ENCODE measurements at places on chromosomes 16 and 17.

GRCh38 chr16:86322806-86323205, 187.5 kb upstream of the FOXF1 start:
- no peak for DNase-seq

- DNase-seq, result no peak
Measured at GRCh38 chr17:72441909-72442308, 321.1 kb downstream of the SOX9 start.

- DNase-seq, result no peak
Measured at GRCh38 chr17:82263641-82264040, 9.9 kb downstream of the CSNK1D start.

GRCh38 chr16:31215287-31216162, 1.4 kb downstream of the PYDC1 start:
- DNase-seq, result no peak

DNA sequence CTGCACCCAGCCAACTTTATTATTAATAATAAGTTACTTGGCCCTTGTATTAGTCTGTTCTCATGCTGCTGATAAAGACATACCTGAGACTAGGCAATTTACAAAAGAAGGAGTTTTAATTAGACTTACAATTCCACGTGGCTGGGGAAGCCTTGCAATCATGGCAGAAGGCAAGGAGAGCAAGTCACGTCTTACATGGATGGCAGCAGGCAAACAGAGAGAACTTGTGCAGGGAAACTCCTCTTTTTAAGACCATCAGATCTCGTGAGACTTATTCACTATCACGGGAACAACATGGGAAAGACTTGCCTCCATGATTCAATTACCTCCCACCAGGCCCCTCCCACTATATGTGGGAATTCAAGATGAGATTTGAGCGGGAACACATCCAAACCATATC, 47.7 kb downstream of the SYT17 start:
- DNase-seq, result no peak

- no peak for DNase-seq
Measured at GRCh38 chr17:73363442-73364154, 51.8 kb upstream of the CDC42EP4 start.

- DNase-seq, result no peak
Measured at GRCh38 chr17:65005858-65006257, 50.7 kb downstream of the GNA13 start.

DNA sequence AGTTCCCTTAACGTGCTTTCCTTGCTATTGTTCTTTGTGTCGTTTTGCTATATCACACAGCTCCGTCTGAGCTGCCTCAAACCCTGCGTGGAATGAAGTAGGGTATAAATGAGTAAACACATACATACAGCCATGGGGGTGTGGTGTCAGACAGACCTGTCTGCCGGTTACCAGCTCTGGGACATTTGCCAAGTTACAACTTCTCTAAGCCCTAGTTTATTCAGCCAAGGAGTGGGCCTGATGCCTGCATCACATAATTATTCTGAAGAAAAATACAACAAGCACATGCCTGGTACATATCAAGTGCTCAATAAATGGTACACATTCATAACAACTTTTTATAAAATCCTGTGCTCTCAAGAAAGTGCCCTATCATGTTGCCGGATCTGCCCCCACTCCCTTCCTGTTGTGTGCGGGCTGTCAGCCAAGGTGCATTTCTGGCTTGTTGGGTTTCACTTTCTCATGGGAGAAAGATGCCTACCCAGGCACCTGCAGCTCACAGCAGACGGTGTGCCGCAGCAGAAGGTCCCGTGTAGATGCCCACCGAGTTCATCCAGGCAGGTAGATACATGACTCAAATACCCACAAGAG, 30.5 kb downstream of the SMPD3 start:
- peak; percentile 48 for DNase-seq

DNA sequence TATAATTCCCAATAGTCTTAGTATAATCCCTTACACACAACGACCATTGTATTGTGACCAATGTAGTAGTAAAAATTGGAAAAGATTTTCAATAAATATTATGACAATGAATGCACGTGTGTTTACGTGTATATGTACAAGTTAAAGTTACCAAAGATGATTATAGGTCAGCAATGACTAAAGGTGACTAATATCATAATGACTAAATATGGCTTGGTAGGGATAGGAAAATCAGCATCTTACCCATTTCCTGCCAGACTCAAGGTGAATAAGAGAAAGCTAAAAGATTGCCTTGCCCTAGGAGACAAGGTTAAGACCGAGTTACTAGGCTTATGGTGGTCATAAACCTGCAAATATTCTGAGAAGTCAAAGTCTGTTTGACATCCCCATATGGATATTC, 34.4 kb downstream of the CPD start:
- DNase-seq, result no peak

DNA sequence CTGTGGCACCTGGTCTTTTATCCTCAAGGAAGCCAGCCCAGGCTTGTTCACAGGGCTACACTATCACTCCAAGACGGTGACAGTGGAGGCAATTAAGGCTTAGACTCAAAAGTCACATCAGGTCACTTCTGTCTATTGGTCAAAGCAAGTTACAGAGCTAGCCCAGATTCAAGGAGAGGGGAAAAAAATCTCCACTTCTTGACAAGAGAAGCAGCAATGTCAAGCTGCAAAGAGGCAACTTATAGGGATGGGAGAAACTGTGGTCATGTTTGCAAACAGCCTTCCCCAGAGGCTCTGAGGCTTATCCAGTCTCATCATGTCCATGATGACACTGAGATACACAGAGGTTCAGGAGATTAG, 31.6 kb downstream of the SERPINF1 start:
- no peak for DNase-seq

DNA sequence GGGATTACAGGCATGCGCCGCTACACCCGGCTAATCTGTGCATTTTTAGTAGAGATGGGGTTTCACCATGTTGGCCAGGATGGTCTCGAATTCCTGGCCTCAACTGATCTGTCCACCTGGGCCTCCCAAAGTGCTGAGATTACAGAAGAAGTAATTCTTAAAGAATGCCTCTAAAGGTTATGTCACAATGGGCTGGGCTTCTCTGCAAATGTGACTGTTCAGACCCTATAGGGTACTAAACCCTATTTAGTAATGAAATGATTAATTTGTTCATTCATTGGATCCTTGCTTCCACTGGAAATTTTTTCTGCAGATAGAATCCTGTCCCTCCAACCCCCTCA, 108.8 kb upstream of the CORO6 start:
- DNase-seq, result no peak

DNA sequence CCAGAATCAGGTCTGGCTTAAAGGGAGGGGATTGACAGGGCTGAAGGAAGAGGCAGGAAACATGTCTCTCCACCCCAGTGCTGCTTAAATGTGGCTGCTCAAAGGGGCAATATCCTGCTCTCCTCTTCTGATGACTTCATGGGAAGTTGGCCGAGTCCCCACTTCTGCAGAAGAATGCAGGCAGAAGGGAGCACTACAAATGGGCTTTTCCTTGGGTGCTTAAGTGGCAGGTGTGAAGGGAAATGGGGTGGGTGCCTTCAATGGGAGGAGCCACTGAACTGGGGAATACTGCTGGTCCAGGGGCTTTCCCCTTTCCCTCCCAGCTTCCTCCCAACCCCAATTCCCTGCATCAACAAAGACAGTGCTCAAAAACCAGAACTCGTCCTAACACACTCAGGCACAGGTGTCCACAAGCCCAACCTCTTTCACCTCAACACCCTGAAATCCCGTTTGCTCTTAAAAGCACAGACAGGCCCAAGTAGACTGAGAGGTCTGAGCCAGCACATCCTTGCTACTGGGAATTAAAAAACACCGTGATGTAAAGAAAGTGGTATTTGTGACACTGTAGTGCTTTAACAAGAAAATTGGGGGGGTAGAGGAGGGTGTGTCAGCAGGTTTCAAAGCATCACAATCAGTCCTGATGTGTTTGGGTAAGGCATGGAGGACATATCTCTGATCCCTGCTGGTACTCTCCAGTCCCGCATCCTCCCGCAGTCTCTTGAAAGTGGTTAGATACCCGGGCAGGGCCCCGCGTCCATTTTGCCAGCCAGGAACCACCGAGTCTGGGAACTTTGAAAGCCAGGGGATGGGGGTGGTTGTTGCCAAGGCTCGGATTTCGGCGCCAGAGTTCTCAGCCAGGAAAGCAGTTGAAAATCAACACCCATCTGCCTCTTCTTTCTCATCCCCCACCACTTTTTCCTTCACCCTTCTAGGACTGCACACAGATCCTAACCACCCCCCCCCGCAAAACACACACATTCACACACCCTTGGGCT, 1.6 kb downstream of the CA10 start:
- DNase-seq, result no peak

DNA sequence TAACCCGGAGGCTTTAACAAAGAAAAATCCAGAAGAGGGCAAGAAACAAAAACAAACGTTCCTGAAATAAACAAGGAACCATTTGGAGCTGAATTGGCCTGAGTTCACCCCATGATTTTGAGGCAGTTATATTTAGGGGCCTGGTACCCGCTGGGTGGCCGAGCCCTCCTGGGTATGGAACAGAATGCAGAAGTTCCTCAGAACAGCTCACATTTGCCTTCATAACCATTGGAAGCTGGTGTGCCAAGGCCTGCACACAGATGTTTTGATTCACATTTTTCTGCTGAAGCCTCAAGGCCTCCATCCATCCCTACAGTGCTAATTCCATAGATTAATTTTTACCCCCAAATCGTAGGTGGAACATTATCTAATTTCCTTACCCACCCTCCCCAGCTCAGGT, 3.3 kb upstream of the ZFHX3 start:
- DNase-seq, result no peak

DNA sequence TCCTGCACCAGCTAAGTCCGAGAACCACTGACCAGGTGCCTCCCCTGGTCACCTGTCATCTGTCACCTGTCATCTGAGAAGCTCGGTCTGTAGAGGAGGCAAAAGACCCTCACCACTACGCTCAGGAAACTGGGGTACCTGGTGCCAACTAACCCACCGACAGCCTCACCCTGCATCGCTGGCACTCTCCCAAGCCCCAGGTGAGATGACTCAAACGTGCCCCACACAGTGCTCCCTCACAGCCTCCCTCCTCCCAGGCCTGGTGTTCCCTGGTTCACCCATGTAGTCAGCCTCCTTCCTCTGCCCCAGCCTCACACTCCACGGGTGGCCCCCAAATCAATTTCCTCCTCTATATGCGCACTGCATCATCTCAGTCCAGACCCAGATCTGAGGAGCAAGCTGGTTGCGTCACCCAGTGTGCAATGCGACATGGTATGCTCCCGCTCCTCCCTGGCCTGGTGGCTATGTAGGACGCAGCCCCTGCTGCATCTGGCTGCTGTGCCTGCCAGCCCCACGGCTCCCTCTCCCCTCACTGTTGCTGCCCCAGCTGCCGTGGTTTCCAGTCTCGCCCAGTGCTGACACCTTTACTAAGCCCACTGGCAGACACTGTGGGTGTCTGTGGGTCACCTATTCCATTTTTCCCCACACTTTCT, 68.3 kb downstream of the GTF3C1 start:
- DNase-seq, result no peak

- DNase-seq, result peak; percentile 14
Measured at GRCh38 chr16:70018254-70018653, 67.1 kb downstream of the CLEC18A start.

DNA sequence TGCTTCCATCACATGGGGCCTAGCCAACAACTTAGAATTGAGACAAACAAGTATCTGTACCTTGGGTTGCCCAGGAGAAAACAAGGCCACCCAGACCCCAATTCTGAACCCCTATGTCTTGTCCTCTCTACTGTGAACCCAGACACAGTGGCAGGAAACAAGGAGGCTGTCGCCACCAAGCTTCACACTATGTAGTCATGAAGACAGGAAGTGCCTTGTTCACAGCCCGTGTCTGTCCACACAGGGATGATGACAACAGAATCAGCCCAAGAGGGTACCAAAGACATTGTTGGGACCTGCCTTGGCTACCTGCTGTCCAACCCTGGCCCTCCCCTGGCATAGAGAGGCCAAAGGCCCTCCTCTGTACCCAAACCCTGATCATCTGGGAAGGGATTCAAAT, 84.8 kb downstream of the CDYL2 start:
- DNase-seq, result no peak

DNA sequence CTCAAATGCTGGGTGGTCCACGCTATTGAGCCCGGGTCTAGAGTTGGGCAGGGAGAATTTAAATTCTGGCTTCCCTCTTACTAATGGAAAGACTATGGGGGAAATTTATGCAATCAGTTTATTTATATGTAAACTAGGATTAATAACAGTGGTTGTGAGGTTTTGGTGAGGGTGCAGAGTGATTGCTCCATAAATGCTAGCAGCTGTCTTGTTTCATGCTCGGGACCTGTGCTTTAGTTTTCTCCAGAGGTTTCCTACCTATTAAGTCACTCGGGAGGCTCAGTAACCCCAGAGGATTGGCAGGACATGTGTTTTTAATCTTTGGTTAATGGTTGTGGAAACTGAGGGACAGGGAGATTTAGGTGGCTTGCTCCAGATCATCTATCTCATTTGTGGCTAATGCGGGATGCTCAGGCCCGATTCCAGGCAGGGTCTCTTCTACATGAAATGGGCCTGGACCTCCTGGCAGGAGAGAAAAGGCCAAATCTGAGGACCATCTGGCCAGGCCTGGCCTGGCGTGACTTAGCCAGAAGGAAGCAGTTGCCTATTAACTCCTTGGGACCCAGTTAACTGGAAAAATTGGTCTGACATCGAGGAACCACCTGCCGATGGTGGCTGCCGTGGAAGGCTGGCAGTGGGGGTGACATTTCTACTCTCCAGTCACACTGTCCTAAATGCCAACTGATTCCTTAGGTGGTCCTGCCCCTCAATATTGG, 2.1 kb downstream of the PRCD start:
- no peak for DNase-seq
